Stimulated activated CD4-positive, alpha-beta T cell treated with anti-CD3 and anti-CD28 coated beads, Interleukin-1b, Interleukin-23, amount 100 ng/mL, for 1 hour (primary cell): ENCODE measurements at places on chromosomes 7 and 10.

DNA sequence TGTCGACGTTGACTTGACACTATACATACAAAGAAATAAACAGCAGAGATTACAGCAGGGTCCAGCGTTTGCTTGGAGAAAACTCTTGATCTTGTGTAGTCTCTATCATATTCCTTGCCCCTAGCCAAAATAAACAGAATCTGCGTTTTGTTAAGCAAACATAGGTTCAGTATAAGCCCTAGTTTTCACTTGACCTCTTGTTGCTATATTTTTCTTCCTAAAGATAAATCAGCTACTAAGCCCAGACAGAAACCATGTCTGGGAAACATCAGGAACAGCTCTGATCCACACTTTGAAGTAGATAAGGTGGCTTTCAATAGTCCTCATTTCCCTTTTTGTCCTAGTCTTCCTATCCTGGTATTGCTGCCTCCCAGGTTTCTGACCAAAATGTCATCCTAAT, 328.2 kb upstream of the MAGI2 start:
- no peak for DNase-seq

GRCh38 chr7:150380463-150380862, 1.3 kb downstream of the ZNF775 start:
- no peak for DNase-seq

- no peak for DNase-seq
These were observed 113.7 kb downstream of the RELN start for GRCh38 chr7:103875718-103876117.

DNA sequence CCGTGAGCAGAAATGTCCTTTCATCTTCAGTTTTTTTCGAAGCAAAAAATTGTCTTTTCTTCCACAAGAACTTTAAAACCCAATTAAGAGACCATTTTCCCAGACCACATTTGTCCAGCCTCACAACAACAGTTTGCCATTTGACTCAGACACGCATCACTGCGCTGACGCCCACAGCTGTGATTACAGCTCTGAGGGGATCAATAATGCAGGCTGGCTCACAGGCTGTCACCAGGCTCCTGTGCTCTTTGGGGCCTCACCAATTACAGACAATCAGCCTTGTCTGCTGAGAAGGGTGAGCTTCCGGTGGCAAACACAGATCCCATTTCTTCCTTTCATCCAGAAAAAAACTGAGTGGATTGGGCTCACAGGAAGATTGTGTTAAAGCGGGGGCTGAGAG, 33.3 kb downstream of the DDC start:
- DNase-seq: no peak

GRCh38 chr10:74382663-74383062, 231.6 kb downstream of the ADK start:
- DNase-seq: no peak

GRCh38 chr7:57417736-57418135, 32.2 kb upstream of the ZNF716 start:
- no peak for DNase-seq

- peak; percentile 49 for DNase-seq
These were observed 145.3 kb downstream of the CELF2 start for GRCh38 chr10:11162828-11163599.

GRCh38 chr7:12820777-12821176, 133.3 kb downstream of the ARL4A start:
- DNase-seq: no peak

GRCh38 chr7:27104341-27105058, 2.0 kb upstream of the HOXA2 start:
- no peak for DNase-seq

DNA sequence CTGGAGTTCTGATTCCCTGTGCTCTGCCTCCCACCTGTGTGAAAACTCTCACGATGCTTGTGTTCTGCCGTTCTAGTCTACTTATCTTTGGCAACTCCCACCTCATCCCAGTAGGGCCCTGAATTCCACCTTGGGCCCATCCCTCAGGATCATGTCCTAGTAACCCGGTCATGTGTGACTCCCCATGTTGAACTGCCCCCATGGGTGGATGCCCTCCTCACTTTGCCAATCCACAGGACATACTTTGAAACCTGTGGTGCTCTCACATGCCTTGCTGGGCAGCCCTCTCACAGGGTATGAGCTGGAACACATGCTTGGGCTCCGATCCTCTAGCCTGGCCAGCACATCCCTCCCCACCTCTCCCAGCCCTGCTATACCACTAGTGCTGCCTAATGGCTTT, 3.8 kb upstream of the RBM33 start:
- no peak for DNase-seq

DNA sequence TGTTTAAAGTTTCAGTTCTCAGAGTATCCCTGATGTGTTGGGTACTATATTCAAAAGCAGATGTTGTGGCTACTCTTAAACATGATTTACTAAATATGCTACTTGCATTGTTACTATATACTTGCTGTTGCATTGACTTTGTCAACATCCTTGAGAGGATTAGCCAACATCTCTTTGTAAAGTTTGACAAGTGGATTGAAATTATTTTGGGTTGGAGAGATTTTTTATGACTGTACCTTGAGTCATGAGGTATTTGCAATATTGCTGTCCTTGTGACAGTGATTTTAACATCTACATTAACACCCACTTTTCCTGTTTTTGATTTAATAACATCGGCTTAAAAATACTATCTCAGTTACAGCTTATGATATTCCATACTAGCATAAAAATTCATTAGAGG, 31.9 kb downstream of the MRC1 start:
- DNase-seq: no peak

- DNase-seq: no peak
These were observed 59.5 kb upstream of the HECTD2 start for GRCh38 chr10:91350651-91351081.

GRCh38 chr10:114188001-114188400, 8.8 kb downstream of the TDRD1 start:
- DNase-seq: no peak

- no peak for DNase-seq
These were observed 29.4 kb upstream of the GATAD1 start for GRCh38 chr7:92417913-92418312.

DNA sequence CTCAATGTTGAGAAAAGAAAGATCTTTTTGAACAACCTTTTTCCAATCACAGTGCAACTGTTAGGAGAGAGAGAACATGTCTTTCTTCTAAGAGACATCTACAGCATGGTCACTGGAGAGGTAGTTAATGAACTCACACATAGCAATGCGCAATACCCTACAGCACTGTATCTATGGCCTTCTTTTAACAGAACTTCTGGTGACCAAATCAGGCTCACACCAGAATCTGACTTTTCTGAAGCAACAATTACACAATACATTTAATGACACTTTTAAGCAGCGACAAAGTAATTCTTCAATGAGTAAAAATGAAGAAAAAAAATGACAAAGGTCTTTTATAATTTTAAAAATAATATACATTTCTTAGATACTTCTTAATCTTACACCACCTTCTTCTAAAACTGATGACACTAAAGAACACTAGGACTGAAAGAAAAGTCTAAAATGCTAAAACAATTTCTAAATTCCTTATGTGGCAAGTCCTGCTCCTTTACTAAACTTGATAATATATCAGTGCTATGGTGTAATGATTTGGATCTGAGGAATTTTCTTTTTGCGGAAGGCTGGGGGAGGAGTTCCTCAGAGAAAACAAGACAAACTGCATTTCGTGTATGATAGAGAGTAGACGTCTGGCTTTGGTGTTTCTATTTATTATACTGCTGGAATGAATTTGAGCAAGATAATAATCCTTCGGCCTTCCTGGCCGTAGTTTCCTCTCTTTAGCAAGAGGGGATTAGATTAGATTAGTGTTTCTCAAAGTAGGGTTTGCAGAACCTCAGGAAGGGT, 166.3 kb downstream of the ZNF438 start:
- DNase-seq: no peak

GRCh38 chr10:88374392-88375175, 208.5 kb downstream of the RNLS start:
- DNase-seq: no peak

DNA sequence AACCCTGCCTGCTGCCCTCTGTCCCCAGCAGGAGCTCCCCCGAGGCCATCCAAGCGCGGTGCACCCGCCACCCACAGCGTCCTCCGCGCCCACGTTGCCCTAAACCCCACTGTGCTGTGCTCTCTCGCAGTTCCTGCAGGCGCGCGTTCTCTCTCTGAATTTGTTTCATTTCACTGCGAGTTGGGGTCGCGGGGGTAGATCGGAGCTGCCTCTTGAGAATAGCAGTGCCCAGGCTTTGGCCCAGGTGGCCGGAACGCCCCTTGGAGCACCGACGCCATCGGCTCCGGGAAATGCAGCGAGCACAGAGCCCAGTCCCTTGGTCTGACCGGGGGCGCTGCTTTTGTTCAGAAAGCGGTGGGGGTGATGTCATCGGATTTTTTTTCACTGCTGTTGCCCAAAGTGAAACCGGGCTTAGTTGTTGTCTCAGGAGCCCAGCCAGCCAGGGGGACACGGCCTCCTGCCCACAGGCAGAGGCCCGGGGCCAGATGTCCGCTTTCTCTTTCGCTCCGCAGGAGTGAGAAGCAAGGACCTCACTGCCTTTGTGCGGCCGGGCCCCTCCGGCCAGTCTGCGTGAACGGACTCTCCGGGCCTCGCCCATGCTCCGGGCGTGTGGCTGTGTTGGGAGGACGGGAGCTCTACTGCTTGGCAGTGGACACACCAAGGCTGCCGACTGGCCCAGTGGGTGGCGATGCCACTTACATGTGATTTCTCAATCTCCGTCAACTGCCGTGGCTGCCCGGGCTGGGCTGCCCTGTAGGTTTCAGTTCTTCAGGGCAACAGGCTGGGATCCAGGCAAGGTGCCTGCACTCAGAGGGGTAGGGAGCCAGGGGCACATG, 43.1 kb downstream of the FOXK1 start:
- no peak for DNase-seq

GRCh38 chr7:81487516-81487915, 282.3 kb downstream of the HGF start:
- no peak for DNase-seq

- DNase-seq: no peak
These were observed 271.5 kb upstream of the TEX47 start for GRCh38 chr7:89067048-89067447.

- no peak for DNase-seq
These were observed 5.9 kb downstream of the VPS41 start for GRCh38 chr7:38903057-38903456.

- no peak for DNase-seq
These were observed 108.0 kb upstream of the EFCAB10 start for GRCh38 chr7:105689067-105689819.

- DNase-seq: no peak
These were observed 54.8 kb upstream of the TNKS2 start for GRCh38 chr10:91743465-91743864.

GRCh38 chr7:150736864-150737263, 354 bp upstream of the GIMAP5 start:
- DNase-seq: no peak

DNA sequence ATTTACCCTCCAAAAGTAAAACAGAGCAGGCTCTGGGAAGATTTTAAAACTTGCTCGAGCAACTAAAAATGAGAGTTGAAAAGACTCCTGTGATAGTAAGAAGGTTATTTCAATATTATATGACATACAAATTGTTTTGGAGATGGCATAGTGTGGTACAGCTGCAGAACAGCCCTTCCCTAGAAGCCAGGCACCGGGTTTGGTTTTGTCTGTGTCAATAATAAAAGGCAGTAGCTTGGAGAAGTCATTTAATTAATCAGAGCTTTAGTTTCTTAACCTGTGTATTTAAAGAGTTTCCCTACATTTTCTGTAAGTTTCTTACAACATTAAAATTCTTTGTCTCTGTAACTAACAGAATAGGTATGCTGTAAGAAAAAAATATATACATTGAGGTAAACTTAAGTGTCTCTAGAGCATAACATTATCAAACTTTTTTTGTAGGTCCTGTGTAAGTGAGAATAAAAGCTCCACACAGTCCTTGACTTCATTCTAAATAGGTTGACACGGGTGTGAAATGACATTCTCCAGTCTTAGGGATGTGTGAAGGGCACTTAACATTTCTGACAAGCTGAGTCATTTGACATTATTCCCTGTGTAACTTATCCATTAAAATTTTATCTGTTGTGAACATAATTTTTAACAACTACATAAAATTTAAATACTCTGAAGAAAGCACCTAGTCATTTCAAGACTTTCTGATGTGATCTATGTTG, 425.0 kb upstream of the ETV1 start:
- no peak for DNase-seq

DNA sequence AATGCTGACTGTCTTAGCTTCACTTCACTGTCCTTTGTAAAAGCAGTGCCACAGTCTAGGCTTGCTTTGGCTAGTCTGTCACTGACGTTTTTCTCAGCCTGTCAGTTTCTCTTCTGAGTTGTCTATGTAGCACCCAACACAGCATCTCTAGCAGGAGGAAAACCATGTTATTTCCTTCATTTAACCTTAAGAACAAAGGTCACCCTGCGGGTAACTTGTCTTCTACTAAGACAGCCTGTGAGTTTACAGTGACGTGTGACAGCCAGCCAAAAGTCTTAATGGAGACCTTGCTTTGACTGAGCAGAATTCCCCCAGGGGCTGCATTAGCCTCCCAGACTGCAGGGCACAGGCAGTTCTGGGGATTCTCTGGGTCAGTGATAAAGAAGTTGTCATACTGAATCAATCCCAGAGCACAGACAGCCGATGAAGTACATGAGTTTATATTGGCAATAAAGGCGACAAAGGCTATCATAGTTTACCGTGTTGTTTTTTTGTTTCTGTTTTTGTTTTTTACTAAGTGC, 296.0 kb upstream of the KIAA1217 start:
- DNase-seq: no peak

- peak; percentile 19 for DNase-seq
These were observed 41.8 kb upstream of the HYCC1 start for GRCh38 chr7:23055582-23056178.

- DNase-seq: no peak
These were observed 333.8 kb downstream of the GALNT17 start for GRCh38 chr7:71465741-71466189.

DNA sequence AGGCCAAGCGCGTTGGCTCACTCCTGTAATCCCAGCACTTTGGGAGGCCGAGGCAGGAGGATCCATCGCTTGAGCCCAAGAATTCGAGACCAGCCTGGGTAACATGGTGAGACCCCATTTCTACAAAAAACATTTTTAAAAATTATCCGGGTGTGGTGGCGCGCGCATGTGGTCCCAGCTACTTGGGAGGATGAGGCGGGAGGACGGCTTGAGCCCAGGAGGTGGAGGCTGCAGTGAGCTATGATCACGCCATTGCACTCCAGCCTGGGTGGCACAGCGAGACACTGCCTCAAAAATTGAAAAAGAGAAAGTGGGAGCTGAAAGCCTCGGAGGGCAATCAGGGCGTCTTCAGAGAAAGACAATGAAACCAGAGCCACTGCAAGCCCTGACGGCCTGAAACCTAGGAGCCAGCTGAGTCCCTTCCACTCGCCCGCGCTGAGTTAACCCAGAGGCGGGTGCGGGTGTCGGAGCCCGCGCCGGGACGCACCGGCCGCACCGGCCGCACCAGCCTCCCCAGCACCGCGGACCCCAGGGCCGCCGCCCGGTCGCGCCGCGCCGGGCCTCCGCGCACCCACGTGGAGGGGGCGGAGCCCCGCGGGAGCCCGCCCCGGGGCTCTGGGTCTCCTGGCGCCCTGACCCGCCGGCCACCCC, 22.4 kb downstream of the ZFAND2A start:
- DNase-seq: no peak
